Renal pelvis (tissue), 12 donors: ENCODE measurements at places on chromosomes 7 and 10. TPM values are rescaled to one million over a fixed set of nuclear protein-coding genes. Genes with fewer than 3 reads are reported as not detected.

GRCh38 chr7:114921631-114922025 is 266 bp upstream of the MDFIC start:
- peak; percentile 22 for DNase-seq

DNA sequence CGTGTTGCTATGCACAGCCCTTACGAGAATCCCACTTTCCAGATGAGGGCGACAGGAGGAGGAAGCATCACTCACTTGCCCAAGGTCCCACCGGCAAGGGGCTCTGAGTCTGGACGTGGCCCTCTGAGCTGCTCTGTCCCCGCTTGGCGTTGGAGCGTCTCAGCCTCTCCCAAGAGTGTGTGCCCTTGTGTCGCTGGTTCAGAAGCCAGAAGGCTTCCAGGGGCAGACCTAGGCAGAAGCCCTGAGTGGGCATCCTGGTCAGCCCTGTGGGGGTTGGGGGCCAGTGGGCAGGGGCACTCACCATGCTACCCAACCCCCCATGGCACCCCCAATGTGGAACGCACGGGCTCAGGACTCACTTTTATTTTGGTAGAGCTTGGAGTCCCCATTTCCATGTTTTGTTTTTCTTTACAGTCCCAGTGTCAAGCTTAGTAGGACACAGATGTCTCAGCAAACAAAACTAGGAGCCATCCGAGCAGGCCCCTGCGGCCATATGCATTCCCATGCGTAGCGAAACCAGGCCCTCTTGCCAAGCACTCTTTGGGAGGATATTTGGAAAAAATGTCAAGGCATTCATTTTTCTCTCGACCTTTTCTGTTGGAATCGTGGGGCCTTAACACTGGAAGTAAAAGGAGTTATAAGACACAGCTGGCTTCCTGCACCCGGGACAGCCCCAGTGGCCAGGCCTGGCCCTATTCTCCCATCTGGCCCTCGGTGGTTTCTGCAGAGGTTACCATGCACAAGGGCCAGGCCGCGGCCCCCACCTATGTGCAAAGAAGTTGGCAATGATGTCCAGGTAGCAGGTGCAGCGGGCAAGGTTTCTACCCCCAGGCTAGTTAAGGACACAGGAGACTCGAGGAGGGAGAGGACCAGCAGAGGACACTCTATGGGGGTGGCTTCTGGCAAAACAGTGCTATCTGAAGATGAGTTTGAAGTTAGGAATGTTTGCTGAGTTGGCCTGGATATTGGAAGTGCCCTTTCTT is 97.0 kb downstream of the LHPP start:
- peak; percentile 26 for DNase-seq

GRCh38 chr7:2001601-2002442 is 230.9 kb downstream of the MAD1L1 start:
- DNase-seq: no peak

DNA sequence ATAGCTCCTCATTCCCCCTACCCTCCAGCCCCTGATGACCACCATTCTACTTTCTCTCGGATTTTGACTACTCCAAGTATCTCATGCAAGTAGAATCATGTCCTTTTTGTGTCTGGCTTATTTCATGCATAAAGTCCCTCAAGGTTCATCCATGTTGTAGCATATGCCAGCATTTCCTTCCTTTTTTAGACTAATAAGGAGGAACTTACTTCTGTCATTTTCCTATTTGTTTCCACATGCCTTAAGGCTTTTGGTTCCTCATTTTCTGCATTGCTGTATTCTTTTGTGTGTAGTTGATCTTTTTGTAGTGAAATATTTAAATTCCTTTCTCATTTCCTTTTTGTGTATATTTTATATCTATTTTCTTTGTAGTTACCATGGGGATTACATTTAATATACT is 376.9 kb downstream of the CALN1 start:
- DNase-seq: no peak

DNA sequence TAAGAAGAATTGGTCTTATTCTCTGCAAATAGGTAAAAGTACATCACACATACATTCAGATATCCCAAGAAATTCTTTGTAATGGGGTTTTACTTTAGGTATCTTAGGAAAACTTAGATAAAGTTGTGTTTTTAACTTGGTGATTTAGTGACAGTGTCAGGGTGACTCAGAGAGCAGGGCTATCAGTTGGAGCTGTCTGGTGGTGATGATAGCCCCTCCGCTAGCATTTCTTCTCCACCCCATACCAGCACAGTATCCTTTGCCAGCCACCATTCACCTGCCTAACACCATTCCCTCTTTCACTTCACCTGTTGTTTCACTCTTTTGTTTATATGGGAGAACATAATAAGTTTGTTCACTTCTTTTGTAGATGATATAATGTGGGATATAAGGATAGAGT is 30.4 kb downstream of the VPS50 start:
- no peak for DNase-seq

DNA sequence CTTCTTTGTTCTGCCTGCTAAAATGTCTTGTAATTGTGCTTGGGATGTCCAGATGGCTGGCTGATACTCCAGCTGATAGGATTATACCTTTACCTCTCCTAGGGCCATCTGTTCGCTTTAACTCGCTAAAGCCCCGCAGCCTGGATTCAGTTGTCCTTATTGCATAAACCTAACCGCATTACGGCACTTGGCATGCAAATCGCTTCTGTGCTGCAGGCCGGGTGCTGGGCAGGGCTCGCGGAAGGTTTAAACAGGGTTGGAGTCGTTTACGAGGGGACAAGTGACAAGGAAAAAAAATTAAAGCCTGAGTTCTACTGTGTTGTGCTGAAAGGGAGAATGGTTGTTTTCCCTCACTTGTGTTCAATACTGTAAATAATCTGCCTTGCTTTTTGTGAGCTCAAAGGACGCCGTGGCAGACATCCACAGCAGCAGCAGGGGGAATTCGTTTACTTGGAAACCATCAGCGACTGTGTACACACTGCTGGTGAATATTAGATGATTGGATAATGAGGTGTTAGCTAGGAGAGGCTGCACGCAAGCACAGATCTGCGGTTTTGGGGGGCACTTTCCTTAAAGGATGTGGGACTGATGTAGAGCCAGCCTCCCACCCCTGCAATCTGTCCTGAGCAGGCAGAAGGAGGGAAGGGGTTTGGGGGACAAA is 93.0 kb downstream of the EBF3 start:
- no peak for DNase-seq

DNA sequence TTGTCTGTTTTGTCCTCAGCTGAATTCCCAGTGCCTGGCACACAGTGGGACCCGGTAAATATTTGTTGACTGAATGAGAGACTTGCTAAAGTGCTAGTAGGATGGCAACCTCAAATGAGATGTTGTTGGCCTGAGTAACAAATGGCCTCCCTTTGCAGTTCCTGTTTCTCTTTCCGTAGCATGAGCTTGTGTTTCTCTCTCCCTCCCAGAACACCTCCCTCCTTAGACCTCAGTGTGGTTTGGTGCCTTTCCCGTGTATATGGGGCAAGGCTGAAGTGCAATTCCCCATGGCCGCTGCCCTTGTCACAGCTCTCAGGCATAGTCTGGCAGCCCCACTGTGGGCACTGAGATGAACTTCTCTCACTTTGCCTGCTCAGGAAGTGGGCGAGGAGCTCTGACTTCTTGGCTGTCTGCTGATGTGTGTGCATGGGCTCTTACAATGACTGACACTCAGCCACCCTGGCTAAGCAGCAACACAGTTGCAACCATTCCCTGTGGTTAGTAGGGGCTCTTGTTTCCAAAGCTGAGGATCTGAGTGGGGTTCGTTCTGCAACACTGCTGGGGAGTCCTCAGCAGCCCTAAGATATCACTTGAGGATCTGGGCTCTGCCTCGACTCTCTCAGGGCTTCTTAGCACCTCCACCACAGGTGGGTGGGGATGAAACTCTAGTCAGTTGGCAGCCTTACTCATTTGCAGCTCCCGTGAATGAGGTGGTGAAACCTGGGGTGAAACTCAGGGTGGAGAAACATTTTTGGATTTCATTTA is 136.1 kb downstream of the ICA1 start:
- DNase-seq: no peak

- no peak for DNase-seq
Observed at GRCh38 chr10:70458329-70459060, 17.0 kb upstream of the NODAL start.

GRCh38 chr7:2472739-2473138 is 3.5 kb downstream of the GRIFIN start:
- DNase-seq: no peak

DNA sequence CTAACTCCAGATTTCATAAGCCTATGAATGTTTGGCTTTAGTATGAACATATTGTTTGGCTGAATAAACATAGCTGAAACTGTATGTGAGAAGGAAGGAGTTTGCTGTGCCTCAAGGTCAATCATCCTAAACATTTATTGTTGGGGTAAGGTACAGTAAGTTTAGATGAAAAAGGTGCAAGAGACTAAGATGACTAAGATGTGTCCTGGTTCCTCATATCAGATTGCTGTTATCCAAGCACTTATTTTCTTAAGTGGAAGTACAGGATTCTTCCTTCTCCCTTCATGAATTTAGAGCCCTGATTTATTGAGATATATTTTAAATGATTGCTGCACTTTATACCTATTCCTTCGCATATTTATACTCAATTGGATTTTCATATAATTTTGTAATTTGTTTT is 12.2 kb downstream of the MDFIC start:
- DNase-seq: no peak

Gene ADO
- 31.7 TPM for polyA plus RNA-seq

Gene ACSL5
- polyA plus RNA-seq: 5.5 TPM

Gene FOXP2
- polyA plus RNA-seq: 14.9 TPM

Gene CH25H
- polyA plus RNA-seq: 0.13 TPM

Gene GPR85
- polyA plus RNA-seq: 0.81 TPM

Gene TPST1
- 40.3 TPM for polyA plus RNA-seq

Gene GNAT3
- polyA plus RNA-seq: not detected
